ENCODE measurements at places on chromosomes 5 and 9.

GRCh38 chr9:33677961-33678360 lies 117.4 kb upstream of the PRSS3 start:
- no peak for DNase-seq

DNA sequence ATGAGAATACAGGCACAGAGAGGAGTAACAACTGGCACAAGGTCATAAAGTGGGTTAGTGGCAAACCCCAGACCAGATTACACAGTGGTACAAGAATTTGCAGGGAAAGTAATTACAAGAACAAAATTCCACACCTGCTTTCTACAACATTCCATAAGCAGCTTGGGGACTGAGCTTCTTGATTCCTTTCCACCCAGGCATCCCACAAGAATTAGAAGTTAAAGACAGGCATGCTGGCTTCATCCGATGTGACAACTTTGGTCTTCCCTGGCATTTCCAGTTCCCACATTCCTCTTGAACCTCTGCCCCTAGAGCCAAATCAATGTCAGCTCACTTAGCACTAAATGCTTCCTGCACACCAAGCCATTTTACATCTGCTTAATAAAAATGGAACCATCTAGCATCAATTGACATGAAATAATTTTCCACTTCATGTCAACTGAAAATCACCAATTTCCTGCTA lies 435.8 kb upstream of the PAPPA start:
- no peak for DNase-seq

DNA sequence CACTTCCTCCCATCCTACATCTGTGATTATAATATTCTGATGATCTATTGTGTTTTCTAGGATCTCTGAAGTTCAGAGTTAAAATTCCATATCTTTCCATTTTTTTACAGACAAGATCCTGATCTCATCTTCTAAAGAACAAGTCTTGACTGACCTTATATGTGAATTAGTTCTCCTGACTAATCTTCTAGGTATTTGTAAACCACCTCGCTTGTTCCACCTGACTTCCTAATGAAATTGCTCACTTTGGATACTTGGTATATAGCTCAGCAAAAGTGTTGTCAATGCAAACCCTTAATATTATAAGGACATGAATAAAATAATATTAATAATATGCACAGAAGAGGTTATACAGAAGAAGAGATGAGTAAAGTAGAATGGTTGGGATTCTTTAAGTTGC lies 68.2 kb upstream of the NR4A3 start:
- DNase-seq, result no peak

GRCh38 chr5:96924016-96924443 lies 11.8 kb upstream of the LNPEP start:
- no peak for DNase-seq

DNA sequence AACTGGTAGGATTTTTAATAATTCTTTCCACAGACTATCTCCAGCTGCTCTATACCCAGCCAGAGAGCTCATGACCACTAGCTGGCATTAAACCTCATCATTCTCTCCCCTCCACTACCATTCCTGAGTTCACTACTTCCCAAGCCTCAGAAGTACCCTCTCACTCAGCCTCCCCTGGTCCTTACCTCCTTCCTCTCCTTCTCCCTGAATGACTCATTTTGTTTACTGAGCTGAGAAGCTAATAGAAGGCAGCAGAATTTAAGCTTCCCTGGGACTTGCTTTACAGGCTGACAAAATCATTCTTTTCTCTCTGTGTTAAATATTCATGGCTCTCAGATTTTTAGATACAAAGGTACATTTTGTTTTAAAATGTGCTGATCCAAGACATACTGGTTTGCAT lies 305.4 kb downstream of the TLR4 start:
- no peak for DNase-seq

DNA sequence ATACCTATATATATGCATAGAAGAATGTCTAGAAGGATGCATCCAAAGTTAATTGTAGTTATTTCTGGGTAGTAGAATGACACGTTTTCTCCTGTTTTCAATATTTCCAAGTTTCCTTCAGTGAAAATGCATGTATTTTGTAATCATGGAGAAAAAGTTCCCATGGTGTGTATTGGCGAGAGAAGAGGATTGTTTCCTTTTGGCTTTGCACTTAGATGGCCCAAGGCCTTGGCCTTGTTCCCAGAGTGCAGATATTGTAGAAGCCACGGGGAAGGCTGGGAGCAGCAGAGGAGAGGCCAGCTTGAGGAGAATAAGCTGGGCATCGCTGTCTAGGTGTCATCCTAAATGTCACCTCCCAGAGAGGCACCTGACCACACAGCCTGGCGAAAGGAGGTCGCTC lies 44.0 kb downstream of the IRF1 start:
- no peak for DNase-seq

DNA sequence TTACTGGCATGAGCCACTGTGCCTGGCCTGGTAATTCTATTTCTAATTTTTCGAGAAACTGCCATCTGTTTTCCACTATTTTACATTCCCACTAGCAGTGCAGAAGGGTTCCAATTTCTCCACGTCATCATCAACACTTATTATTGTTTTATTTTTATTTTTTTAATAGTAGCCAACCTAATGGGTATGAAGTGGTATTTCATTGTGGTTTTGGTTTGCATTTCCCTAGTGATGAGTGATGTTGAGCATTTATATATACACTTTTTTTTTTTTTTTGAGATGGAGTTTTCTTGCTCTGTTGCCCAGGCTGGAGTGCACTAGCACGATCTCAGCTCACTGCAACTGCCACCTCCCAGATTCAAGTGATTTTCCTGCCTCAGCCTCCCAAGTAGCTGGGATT lies 28.3 kb downstream of the WWC1 start:
- no peak for DNase-seq

DNA sequence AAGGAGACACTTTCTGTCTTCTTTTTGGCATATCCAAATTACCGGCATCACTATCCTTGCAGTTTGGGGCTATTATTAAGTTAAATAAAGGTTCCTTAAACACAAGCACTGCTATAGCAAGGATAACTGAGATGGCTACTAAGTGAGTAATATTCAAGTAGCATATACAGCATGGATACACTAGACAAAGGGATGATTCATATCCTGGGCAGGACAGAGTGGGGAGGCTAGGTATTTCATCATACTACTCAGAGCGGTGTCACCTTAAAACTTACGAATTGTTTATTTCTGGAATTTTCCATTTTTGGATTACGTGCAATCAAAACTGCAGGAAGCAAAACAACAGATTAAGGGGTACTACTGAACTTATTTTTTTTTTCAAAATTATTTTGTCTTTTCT lies 54.1 kb downstream of the FER start:
- DNase-seq, result no peak

DNA sequence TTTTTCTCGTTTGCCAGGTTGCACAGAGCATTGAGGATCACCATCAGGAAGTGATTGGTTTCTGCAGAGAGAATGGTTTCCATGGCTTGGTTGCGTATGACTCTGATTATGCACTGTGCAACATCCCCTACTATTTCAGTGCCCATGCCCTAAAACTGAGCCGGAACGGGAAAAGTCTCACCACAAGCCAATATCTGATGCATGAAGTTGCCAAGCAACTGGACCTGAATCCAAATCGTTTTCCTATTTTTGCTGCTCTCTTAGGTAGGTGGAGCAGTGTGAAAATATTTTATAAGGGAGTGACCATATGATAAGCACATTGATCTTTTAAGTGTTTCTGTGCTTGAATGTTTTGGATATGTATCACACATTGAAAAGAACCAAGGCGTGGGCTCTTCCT lies 17.7 kb upstream of the FAM120AOS start:
- DNase-seq, result no peak

GRCh38 chr5:10988622-10989021 lies 227.6 kb upstream of the DAP start:
- DNase-seq, result no peak

- DNase-seq, result peak; percentile 71
Measured at GRCh38 chr5:161803-162110, 29.5 kb upstream of the LRRC14B start.

DNA sequence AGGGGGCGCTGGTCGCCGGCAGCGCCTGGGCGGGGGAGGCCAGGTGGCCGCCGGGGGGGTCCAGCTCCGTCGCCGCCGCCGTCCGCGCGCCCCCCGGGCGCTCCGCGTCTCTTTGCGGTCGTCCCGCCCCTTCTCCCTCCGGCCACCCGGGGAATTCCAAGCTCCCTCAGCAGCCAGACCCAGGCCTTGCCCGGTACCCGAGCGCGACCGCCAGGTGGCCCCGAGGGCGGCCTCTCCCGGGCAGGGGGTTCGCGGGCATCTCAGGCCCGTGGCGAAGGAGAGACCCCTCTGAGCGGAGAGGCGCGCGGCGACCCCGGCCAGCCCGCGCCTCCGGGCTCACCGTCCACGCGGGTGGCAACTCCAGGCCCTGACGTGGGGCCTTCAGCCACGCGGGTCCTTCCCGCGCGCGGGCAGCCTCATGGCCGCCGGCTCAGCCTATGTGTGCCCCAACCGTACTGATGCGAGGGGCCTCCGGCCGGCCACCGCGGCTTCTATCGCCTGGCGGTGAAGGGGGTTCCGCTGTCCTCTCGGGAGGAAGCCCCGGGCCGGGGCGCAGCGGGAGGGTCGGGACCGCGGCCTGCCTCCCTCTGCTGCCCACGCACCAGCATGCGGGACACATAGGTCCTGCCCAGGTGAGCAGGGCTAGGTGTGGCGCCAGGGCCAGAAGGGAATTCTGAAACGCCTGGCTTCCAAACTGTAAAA lies 529 bp upstream of the NRARP start:
- DNase-seq, result no peak

GRCh38 chr5:54835647-54836046 lies 149.7 kb downstream of the ESM1 start:
- DNase-seq, result no peak

DNA sequence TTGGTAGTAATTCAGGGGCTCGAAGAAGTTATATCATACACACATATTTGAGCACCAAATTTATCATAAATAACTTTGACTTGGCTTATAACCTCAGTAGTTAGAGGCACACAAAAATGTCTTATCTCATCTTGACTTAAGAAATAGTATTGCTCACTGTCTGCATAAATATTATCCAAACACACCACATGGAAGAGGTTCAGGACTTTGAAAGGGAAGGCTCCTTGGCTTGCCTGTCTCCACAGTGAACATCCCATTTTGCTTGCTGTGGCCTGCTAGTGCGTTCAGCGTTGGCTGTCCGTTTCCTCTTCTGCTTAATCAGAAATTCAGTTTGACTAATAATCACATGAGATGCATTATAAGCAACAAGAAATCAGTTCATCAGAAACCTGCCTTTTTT lies 13.9 kb downstream of the GRXCR2 start:
- DNase-seq, result no peak

DNA sequence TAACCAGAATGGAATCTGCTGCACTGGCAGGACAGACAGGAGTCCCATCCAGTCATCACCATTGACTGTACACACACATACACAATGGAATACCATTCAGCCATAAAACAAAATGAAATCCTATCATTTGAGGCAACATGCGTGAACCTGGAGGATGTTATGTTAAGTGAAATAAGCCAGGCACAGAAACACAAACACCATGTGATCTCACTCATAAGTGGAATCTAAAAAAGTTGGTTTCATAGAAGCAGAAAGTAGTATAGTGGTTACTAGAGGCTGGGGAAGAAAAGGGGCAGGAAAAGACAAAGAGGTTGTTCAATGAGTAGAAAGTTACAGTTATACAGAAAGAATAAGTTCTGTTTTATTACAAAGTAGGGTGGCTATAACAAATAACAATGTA lies 884.0 kb upstream of the ACO1 start:
- no peak for DNase-seq

GRCh38 chr5:63101870-63102269 lies 523.3 kb downstream of the LRRC70 start:
- DNase-seq, result no peak

- no peak for DNase-seq
Measured at GRCh38 chr5:97000391-97000790, 64.5 kb downstream of the LNPEP start.

DNA sequence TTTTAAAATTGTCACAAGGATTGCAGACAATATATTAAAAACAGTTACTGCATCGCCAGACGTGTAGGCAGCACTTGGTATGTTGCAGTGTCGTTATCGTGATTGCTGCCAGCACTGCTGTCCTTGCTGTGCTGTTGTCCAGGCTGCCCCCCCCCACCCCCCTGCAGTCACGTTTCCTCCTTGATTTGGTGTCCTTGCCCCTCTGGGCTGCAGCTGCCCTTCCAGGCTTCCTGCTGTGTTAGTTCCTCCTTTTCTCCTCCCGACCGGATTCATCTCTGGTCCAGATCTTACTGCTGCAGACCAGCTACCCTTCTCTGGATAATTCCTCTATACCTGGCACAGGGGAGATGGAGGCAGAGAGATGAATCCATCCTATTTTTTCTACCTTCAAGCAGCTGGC lies 298.9 kb downstream of the TRIM32 start:
- DNase-seq, result no peak

- no peak for DNase-seq
Measured at GRCh38 chr9:72149231-72149975, at the start of gene GDA. TSS of gene GDA (plus strand) at chr9:72149440. CDS start at chr9:72149560, 120 bp downstream.

DNA sequence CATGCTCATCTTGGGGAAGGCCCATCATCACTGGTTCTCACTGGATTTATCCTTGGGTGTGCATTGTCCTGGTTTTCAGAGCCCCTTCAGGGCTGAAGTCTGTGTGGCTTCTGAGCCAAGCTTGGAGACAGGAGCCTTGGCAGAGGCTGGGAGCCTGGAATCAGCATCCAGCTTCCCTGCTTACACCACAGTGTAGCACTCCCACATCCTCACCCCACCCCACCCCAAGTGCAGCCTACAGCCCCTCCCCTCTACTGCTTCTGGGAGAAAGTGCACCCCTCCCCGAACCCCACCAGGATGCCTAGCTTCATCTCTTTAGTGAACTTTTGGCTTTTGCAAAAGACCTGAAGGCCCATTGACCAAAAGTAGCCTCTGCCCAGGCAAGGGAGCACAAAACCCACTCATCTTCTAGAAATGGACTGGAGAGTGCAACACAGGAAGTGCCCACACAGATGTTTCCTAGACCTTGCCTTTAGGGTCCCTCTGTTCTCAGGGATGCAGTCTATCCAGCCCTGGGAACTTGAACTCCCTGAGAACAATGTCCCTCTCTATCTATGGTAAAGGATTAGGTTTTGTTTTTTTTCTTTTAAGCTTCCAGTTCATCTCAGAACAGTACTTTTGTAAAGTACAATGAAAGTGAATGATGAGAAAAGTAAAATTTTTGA lies 189.7 kb downstream of the PALM2AKAP2 start:
- DNase-seq, result no peak

DNA sequence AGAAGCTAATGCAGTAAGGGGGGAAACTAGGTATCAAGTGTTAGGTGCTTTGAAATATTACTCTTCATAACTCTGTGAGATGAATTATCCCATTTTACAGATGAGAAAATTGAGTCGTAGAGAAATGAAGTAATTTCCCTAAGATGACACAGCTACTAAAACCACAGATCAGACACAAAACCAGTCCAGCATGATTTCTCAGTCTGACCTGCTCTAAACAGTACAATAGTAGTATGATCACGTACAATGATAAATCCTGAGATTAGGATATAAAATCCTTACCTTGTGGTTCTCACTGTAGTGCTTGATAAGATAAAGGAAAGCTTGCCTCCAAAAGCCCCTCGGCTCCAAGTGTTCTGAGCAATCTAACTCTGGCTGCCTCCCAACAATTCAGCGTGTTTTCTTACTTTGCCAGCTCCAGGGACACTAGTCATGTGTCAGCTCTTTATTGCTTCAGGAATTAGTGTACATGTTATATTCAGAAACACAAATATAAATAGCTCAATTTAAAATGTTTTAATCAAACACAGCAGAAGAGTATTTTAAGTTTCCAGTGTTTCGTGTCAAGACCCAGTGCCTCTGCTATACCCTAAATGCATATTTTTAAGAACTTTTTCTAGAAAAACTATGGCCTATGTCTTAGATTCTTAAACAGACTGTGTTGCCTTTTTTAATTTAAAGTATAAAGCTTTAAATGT lies 243.6 kb downstream of the DENND1A start:
- no peak for DNase-seq

Measured in cardiac septum (tissue), 1 donor.